WTC11 (cell line): ENCODE measurements at places on chromosomes 7 and 10.
A peak's percentile ranks its signal among the peaks of the same experiment; 100 is the strongest.

- H3K4me1 ChIP-seq: peaks cover 31% of the 10 kb centered on the region
- H3K27me3 ChIP-seq: peaks cover 19% of the 10 kb centered on the region
- H3K27ac ChIP-seq: no peak overlapping the region
- H3K36me3 ChIP-seq: no peaks in the 10 kb centered on the region
- no peak for DNase-seq
- 0 out of 2 replicates have a peak overlapping the region, but pooled peaks have one; percentile 0 for H3K4me3 ChIP-seq
Observed at GRCh38 chr10:84587789-84588188, 259.4 kb downstream of the CCSER2 start.

DNA sequence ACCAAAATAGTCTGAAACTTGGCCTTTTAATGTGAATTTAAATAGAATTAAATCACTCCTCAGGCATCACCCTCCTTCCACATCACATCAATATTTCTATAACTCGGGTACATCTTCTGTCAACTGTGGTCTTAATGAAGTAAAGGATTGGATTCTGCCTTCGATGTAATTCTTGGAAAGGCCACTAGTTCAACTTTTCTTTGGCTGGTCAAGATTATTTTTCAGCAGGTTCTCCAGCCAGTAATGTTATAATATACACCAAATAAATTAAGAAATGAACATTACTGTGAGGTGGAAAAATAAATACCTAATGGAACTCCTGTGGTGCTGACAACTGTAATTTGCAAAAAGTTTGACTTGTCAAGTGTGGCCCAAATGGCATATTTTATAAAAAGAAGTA is 9.7 kb upstream of the SLC16A9 start:
- no peak overlapping the region for H3K4me3 ChIP-seq
- H3K4me1 ChIP-seq: no peaks in the 10 kb centered on the region
- no peaks in the 10 kb centered on the region for H3K27me3 ChIP-seq
- DNase-seq: no peak
- H3K27ac ChIP-seq: no peak overlapping the region

GRCh38 chr7:101678658-101679057 is 49.6 kb upstream of the MYL10 start:
- no peak overlapping the region for H3K4me3 ChIP-seq
- no peak overlapping the region for H3K27ac ChIP-seq
- DNase-seq: no peak
- H3K4me1 ChIP-seq: peaks cover 15% of the 10 kb centered on the region

DNA sequence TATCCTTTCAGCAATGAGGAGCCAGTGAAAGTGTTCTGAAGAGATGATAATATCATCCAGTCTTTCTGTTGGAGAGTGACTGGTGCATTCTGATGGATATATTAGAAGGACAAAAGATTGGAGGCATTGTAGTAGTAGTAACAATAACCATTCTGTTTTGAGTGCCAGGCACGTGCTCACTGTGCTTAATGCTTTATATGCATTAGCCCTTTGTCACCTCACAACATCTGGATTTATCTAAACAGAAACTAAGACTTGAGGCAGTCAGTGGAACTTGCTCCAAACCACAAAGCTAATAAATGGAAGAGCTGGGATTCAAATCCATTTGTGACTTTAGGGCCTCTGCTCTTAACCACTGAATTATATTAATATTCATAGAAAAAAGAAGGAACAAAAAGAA is 84.5 kb upstream of the OIT3 start:
- H3K27ac ChIP-seq: no peak overlapping the region
- DNase-seq: no peak
- H3K36me3 ChIP-seq: no peaks in the 10 kb centered on the region; the same call in 1 of the 2 replicates
- peaks cover 20% of the 10 kb centered on the region for H3K4me1 ChIP-seq
- no peaks in the 10 kb centered on the region for H3K27me3 ChIP-seq
- H3K4me3 ChIP-seq: no peak overlapping the region

- H3K36me3 ChIP-seq: peaks cover 76% of the 10 kb centered on the region
- no peak for DNase-seq
- no peak overlapping the region for H3K27ac ChIP-seq
- H3K4me3 ChIP-seq: no peak overlapping the region
- no peaks in the 10 kb centered on the region for H3K27me3 ChIP-seq
Observed at GRCh38 chr7:5218564-5219360, 28.7 kb downstream of the WIPI2 start.

GRCh38 chr10:132401401-132402118 is 4.6 kb downstream of the PWWP2B start:
- peaks cover 4% of the 10 kb centered on the region; the same call in 1 of the 2 replicates for H3K27me3 ChIP-seq
- peaks cover 6% of the 10 kb centered on the region; the same call in 1 of the 2 replicates for H3K36me3 ChIP-seq
- DNase-seq: no peak

DNA sequence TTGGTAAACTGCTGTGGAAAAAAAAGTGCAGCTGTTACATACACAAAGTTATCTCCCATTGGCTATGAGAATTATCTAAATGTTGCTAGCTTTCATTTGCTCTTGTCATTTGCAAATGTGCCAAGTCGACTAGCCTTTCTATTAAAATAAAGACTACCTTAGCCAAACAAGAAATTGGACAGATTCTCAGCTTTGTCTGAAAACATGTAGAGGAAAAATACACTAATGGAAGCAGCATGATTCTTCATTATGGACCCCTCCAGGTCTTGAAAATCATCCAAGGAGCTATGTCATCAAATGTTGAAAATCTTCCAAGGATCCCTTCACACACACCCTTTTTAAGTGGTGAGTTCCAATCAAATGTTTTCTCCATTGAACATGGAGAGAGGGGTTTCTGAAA is 237.7 kb downstream of the ETV1 start:
- H3K4me1 ChIP-seq: peaks cover 35% of the 10 kb centered on the region
- no peak overlapping the region for H3K4me3 ChIP-seq
- no peak overlapping the region for H3K27ac ChIP-seq
- no peak for DNase-seq
- no peaks in the 10 kb centered on the region for H3K27me3 ChIP-seq

- H3K4me1 ChIP-seq: peaks cover 42% of the 10 kb centered on the region
- peaks cover 2% of the 10 kb centered on the region; the same call in 1 of the 2 replicates for H3K36me3 ChIP-seq
- peak overlapping the region; percentile 99 for H3K4me3 ChIP-seq
- H3K27me3 ChIP-seq: peaks cover 47% of the 10 kb centered on the region
Observed at GRCh38 chr10:12350167-12350872, 973 bp downstream of the CAMK1D start.

DNA sequence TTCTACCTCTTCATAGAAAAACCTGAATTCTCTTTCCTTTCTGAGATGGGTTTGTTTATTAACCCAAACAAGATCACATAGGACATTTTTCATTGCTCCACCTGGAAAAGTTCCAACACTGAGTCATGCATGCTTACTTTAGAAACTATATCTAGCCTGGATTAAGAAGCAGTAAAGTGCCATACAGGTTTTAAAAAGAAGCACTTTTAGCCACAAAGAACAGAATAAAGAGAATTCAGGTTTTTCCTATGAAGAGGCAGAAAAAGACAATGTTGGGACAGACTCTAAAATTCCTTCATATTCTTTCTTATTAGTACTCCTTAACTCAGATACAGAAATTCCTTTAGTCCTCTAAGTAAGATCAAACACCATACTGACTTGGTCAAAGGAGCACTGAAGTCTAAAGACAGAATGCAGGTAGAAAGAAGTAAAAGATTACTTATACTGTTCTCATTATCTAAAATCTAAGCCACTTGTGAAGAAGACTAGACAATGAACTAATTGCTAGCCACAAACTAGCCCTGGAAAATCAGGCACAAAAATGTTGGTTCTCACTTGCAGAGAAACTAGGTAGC is 241.3 kb downstream of the ANK3 start:
- no peaks in the 10 kb centered on the region for H3K27me3 ChIP-seq
- no peak for DNase-seq
- no peak overlapping the region for H3K27ac ChIP-seq
- peaks cover 5% of the 10 kb centered on the region for H3K36me3 ChIP-seq

DNA sequence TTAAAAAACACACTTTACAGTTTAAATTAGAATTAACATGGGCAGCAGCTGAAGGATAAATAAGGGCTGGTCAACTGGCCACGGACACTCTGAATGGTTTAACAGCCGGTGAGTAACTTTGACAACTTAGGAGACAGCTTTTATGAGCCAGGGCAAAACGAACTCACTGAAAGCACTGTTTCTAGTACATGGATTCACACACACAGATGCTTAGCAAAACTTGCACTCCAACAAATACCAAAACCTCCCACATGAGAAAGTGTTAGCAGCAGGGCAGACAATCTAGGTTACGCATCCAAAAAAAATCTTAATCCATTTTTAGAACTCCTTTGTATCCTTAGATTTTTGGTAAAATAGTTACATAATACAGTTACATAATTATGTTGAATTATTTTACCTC is 486.4 kb downstream of the PHTF2 start:
- H3K27ac ChIP-seq: no peak overlapping the region
- no peak for DNase-seq
- no peaks in the 10 kb centered on the region for H3K36me3 ChIP-seq
- H3K27me3 ChIP-seq: no peaks in the 10 kb centered on the region; the same call in 1 of the 2 replicates

DNA sequence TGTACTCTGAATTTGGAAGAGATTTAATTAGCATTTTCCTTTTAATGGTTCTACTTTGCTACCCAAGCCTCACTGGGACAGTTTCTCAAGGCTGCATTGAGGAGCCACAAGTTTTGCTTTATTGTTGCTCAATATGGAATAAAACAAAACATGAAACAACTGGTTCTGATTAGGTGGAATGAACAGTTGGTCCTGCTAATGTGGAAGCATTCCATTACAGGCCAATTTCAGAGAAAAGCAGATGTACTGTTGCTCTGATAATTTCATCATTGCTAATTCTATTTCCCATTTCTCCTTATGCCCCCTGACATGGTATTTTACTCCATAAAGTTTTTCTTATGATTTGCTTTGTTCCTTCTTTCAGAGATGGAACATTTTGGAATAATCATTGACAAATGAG is 66.0 kb upstream of the PAPSS2 start:
- no peak overlapping the region for H3K4me3 ChIP-seq
- H3K36me3 ChIP-seq: no peaks in the 10 kb centered on the region
- no peak overlapping the region for H3K27ac ChIP-seq

DNA sequence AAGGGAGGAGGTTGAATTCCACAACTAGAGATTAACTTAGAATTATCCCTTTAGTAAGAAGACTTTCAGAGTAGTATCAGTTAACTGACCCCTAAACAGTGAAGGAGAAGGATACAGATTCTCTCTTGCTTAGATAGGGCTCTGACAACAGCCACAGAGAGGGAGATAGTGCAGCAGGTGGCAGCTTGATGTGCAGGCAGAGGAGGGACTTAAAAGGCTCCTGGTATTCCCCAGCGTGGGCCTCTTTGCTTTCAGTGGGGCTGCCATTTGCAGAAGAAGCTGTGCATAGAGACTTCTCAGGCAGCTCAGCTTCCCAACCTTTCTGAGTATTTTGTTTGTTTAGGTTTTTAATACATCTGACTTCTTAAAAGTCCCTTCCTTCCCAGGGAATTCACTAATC is 16.0 kb downstream of the FZD1 start:
- DNase-seq: no peak
- H3K27ac ChIP-seq: no peak overlapping the region
- peaks cover 24% of the 10 kb centered on the region for H3K27me3 ChIP-seq
- H3K36me3 ChIP-seq: no peaks in the 10 kb centered on the region
- no peak overlapping the region for H3K4me3 ChIP-seq

DNA sequence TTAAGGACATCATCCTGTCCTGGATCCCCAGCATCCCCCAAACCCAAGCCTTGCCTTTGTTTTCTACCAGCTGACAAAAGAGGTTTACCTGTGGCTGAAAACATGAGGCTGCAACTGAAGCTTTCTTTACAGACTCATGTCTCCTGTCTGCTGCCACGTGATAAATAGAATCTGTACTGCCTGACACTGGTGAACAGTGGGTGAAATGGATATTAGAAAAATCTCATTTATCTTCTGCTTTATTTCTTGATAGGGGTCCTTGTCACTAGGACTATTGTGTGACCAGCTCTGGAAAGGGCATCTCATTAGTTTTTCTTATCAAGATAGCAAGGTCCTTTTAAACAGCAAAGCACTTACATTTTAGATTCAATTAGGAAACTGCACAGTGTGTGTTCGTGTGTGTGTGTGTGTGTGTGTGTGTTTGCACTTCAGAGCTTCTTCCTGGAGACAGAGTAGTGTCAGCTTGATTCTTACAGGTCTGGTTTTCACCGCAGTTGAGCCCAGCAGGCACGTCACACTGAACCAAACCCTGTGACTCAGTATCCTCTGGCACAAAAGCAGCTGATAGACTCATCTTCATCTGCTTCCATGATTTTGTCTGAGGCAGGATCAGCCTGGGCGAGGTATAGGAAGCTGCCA is 373.5 kb upstream of the CELF2 start:
- no peaks in the 10 kb centered on the region for H3K27me3 ChIP-seq
- H3K27ac ChIP-seq: no peak overlapping the region
- peaks cover 3% of the 10 kb centered on the region; the same call in 1 of the 2 replicates for H3K36me3 ChIP-seq
- H3K4me1 ChIP-seq: peaks cover 54% of the 10 kb centered on the region
- no peak overlapping the region for H3K4me3 ChIP-seq
- no peak for DNase-seq

DNA sequence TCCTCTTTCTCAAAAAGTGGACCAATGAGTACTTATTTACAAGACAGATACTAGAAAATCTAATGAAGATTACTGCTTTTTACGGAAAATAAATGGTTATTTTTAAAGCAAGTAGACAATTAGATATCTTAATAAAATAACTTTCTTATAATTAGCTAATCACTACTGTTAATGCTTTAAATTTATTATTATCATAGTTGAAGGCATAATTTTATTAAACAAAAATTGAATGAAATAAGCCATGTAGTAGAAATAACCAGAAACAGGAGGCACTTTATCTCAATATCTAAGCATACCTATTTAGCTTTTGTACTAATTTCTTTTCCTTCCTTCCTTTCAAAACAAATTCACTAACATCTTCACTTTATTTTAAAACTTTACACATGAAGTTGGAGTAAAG is 134.9 kb downstream of the CHCHD3 start:
- H3K4me3 ChIP-seq: no peak overlapping the region
- H3K36me3 ChIP-seq: no peaks in the 10 kb centered on the region
- no peak overlapping the region for H3K27ac ChIP-seq
- no peak for DNase-seq
- H3K27me3 ChIP-seq: no peaks in the 10 kb centered on the region

GRCh38 chr7:17620566-17620965 is 319.7 kb downstream of the SNX13 start:
- H3K27me3 ChIP-seq: no peaks in the 10 kb centered on the region; the same call in 1 of the 2 replicates
- no peak overlapping the region for H3K4me3 ChIP-seq
- H3K36me3 ChIP-seq: no peaks in the 10 kb centered on the region
- H3K27ac ChIP-seq: no peak overlapping the region
- H3K4me1 ChIP-seq: peaks cover 17% of the 10 kb centered on the region

DNA sequence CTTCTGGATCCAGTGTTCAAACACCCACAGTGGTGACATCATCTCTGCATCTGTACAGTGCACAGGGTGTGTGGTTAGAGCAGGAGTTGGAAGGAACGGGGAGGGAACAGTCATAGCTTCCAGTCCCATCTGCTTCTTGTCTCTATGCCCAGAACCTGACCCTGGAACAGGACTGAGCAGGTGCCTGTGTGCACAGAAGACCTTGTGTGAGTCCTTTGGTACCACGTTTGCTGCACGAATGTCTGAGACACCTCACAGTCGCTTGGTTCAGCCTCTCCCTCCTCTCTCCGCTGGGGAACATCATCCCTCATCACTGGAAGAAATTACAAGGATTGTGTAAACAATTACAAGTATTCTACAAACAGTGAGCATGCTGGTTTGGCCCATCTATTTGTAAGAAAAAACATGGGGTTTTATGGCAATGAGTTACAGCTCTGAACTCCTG is 243.0 kb upstream of the KLF6 start:
- H3K27ac ChIP-seq: no peak overlapping the region
- H3K4me3 ChIP-seq: no peak overlapping the region
- no peaks in the 10 kb centered on the region for H3K36me3 ChIP-seq
- H3K27me3 ChIP-seq: no peaks in the 10 kb centered on the region
